ENCODE measurements at places on chromosomes 3 and 15.

- DNase-seq = peak; percentile 69
Observed at GRCh38 chr3:194472290-194472920, 14.4 kb downstream of the ATP13A3 start.

DNA sequence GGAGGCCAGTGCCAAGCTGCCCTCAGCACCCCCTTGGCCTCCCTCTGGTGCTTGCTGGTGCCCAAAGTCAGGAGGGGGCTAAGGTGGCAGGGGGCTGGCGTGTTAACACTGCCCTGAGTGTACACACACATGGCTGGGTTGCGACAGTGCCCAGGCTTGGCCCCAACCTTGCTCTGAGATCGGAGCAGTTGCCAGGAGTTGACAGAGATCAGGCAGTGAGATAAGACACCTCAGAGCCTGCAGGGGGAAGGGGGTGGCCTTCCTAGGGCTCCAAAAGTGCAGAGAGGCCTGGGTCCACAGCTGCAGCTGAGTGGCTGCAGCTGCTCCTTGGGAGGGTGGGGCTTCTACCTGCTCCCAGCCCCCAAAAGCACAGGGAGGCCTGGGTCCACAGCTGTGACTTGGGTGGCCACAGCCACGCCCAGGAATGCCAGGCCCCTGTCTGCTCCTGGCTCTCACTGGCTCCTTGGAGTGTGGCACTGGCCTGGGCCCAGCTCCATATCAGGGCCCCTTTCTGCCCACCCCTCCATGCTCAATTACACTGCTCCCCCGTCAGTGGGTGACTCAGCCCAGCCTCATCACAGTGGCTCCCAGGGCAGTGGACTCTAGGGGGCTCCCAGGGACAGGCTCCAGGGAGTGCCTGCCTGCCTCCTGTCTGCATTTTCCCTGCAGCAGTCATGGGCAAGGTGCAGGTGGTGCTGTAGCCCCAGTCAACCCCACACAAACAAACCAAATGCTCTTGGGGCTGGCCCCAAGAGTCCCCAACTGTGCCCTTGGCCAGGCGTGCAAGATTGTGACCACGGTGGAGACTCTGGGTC, 56.4 kb upstream of the C15orf39 start:
- no peak for DNase-seq

DNA sequence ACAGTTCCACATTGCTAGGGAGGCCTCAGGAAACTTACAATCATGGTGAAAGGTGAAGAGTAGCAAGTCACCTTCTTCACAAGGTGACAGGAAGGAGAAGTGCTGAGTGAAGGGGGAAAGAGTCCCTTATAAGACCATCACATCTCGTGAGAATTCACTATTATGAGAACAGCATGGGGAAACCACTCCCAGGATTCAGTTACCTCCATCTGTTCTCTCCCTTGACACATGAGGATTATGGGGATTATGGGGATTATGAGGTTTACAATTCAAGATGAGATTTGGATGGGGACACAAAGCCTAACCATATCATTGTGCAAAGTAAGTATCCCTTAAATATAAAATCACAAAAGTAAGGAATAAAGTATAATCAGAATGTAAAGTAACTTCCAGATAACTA, 375.9 kb upstream of the NAALADL2 start:
- peak; percentile 39 for DNase-seq

DNA sequence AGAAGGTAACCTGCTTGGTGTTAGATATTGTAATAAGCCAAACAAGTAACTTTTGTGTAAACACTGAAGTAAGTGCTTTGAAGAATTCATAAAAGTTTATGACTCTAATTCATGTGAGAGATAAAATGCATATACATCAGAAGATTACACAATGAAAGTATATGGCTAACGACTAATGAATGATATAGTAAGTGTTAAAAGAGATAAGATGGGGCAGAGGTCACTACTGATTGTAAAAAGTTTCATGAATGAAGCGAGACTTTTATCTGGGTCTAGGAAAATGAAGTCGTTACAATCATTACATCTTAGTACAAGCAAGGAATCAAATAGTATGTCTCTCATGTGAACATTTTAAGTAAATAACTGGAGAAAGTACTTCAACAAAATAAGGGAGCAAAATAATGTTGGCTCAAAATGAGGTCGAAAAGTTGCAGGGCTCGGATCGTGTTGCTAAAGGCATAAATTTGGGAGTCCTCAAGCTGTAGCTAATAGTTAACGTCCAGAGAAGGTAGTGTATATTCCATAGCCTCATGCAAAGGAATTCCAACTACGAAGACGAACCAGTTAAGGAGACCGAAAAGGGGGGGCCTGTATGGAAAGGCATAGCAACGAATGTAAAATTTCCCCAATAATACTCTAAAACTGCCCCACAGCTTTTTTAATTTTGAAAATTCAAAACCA, 984 bp upstream of the DUT start:
- DNase-seq = no peak

GRCh38 chr3:14337828-14338227, 64.6 kb upstream of the SLC6A6 start:
- DNase-seq = no peak

DNA sequence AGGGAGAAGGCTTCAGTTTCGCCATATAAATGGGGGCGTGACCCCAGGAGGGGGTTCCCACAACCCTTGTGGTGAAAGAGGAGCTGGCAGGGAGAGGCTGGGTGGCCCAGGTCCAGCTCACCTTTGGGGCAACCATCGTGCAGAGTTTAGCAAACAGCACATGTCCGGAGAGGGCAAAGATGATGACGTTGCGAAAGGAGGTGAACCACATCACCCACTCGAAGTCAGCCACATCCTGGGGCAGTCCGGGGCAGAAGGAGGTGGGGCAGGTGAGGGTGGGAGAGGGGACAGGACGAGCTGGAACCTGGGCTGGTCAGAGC, 3.7 kb downstream of the HHATL start:
- DNase-seq = no peak

DNA sequence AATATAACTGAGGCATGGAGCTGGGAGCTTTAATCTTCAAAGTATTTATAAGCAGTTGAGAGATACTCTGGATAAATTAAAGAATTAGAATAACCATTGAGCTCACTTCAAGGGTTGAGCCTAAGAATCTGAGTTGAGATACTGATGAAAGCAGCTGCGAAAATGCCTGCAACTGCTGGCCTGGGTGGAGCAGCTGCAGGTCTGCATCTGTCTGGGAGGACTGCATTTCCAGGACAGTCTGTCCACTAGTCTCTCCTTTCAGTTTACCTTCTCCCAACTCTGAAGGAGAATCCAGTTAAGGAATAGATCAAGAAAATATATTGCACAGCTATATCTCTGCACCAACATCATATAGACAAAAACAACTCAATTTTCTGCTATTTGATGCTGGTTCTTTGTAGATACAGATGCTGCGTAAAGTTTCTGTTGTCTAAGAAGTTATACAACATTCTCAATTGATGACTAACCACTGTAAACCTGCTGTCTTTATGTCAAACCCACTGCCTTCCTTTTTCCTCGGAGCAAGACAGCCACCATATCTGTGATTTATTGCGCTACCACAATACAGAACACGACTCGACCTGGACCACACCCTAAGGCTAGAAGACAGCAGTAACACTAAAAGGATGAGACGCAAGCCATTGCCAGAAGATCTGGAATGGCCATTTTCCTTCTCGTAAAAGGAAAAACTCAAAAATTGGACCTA, 245.1 kb downstream of the MAGI1 start:
- no peak for DNase-seq

DNA sequence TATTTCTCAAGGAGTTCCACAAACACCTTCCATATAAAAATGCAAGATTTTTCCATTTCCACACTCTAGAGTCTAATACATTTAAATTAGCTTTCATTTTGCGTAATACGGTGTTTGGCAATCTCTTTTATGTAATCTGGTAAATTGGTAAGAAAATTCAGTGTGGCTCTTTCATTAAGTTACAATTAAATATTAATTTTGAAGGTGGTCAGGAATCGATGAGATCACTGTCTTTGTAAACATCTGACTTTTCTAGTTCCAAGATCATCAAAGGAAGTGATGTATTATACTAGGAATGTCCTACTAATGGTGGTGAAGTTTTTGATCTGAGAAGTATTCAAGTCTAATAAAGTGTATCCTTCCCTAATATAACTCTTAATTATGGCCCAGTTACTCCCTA, 1.1 kb upstream of the UTS2B start:
- no peak for DNase-seq

GRCh38 chr3:134654031-134654430, 3.2 kb upstream of the KY start:
- no peak for DNase-seq

- no peak for DNase-seq
Observed at GRCh38 chr15:71325481-71325880, 210.2 kb downstream of the THSD4 start.

DNA sequence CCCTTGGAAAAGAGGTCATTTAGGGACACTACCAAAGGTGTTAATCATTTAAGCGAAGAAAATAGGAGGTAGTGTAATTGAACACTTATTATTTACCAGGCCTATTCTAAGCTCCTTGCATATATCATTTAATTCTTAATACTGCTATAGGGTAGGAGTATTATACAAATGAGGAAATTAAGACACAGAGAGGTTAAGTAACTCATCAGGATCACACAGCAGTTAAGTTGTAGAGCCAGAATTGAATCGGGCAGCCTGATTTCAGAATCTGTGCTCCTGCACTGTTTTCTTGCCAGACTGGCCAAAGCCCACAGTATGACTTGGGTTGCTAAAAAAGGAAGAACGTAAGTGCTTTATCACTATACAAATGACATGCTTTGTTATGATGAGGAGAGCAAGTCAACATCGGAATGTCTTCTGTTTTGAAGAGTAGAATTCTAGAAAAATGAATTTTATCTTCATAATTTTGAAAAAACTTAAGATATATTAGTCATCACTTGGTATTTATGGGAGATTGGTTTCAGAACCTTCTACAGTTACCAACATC, 31.4 kb downstream of the HPS3 start:
- DNase-seq = no peak

DNA sequence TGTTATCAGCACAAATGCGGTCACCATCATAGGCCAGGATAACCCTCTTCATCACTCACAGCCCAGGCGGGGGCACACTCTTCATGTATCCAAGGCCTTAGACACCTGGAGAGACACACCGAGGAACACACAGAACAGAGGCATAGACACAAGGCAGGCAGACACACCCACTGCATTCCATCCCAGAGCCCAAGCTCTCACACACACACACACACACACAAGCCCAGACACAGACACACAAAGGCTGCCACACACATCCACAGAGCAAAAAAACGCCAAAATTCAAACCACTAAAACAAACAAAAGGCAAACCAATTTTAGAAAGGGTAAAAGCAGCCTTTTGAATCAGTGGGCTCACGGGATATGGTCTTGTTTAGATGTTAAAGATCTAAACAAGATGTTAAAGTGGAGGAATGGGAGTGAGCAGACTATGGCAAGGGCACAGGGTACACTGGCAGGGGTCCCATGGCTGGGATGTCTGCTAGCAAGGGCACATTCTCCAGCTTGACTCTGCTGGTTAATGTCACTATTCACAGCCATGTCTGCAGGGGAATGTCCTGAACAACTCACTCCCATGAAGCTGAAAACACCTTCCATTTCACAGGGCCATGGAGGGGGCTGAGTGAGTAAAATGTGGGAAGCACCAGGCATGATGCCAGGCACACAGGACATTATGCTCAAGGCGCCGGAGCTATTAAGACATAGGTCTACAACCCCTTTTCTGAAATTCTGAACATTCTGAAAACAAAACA, 14.9 kb upstream of the CRABP1 start:
- DNase-seq = no peak

All from NCI-H2171 treated with DMSO at 0.1 percent for 48 hours (cell line).